Effector memory CD8-positive, alpha-beta T cell (primary cell): ENCODE measurements at places on chromosomes 6 and 20.

GRCh38 chr6:135085700-135086413, 31.2 kb upstream of the HBS1L start:
- no peak for DNase-seq

DNA sequence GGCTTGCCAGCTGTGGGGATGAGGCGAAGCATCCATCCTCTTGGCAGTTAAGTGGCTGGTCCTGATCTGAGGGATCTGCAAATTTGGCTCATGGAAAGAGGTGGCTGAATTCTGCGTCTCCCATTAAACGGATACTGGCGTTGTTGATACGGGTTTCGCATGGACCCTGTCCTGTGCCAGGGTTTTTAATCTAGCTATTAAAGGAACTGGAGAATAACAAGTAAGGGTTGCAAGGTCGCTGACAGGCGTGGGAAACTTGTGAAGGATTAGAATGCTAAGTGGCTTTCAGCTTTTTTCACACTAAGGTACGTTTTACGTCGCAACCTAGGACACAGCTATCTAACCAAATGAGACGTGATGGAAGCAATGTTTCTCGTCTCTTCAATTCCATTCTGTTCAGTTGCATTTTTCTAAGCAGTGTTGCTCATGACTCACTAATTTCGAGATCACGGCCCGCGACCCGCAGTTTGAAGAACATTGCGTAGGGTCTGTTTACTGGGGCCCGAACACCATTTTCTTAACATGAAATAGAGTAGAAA, 852 bp downstream of the GMNN start:
- DNase-seq: peak; percentile 25

DNA sequence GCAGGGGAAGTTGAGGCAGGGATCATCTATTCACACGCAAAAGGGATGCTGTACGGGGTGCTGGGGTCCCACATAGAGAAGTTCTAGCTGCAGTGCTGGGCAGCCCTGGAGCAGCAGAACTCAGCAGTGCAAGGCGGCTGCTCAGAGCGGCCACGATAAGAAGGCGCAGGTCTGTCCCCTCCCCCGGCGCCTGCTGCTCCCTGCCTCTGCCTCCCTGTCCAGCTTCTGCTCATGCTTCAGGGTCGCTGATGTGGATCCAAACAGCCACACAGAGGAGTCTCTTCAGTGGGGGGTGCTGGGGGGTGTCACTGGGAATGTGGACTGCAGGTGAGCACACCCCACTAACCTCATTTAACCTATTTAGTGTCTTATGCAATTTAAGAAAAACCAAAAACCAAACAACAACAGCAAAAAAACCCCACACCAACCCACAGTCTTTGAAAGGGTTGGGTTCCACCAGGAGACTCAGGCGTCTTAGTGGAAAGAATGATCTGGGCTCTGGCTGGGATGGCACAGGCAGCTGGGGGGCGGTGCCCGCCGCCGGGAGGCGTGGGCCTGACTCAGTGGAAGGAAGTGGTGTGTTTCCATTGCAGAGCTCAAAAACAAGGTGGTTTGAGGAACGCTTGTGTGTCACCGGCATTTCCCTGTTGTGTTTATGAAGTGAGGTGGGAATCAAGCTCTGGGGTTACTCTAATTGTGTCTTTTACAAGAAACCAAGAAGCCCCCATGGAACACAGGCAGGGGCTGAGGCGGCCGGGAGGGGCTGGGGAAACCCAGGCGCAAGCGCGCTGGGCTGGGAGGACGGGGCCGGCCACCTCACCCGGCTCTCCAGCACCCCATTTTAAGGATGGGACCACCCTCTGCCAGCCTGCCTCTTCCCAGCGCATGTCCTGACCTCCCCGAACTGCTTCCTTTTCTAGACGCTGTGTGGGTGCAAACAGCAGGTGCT, 55.1 kb downstream of the IRF4 start:
- DNase-seq: peak; percentile 57

GRCh38 chr6:34085453-34086170, 60.3 kb downstream of the GRM4 start:
- no peak for DNase-seq

- no peak for DNase-seq
Measured at GRCh38 chr6:110422444-110422822, 7.1 kb upstream of the DDO start.

- no peak for DNase-seq
Measured at GRCh38 chr6:45637611-45638257, 260.0 kb upstream of the SUPT3H start.
